Activated CD4-positive, alpha-beta T cell treated with anti-CD3 and anti-CD28 coated beads, Interleukin-2, amount 10 ng/mL, durations not matched to agents 24 days and 14 days (primary cell): ENCODE measurements at places on chromosomes 7 and 10. TPM values are rescaled to one million over a fixed set of nuclear protein-coding genes. Genes with fewer than 3 reads are reported as not detected.

DNA sequence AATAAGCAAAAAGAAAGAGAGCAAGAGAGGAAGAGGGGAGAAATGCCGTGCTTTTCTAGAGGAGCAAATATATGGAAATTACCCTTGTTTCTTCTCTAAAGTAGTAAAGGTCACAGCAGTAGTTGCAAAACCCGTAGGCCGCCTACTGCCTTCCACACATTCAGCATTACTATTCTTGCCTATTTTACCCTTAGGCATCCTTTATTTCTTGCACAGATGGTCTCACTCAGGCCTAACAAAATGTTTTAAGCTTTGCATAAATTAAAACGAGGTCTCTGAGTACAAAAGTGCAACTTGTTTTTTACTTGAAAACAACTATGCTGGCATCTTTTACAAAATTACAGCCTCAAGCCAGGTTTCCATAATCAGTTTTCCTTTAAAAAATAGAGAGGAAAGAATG, 644.6 kb downstream of the AUTS2 start:
- DNase-seq: no peak

DNA sequence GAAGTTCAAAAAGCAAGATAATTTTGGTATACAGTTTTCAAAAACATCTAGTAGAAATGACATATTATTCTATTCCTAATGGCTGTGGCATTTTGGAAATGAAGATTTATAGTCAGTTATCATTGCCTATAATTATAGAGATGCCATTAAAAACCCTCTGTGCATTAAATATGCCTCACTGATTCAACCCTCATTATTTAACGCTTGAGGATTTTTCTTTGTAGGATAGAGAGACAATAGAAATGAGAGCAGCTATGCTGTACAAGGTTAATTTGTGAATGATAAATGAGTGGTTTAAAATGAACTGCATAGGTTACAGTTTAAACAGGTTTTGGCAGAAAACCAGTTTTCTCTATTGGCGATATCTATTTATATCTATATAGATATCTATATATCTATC, 32.2 kb upstream of the SEMA3A start:
- no peak for DNase-seq

DNA sequence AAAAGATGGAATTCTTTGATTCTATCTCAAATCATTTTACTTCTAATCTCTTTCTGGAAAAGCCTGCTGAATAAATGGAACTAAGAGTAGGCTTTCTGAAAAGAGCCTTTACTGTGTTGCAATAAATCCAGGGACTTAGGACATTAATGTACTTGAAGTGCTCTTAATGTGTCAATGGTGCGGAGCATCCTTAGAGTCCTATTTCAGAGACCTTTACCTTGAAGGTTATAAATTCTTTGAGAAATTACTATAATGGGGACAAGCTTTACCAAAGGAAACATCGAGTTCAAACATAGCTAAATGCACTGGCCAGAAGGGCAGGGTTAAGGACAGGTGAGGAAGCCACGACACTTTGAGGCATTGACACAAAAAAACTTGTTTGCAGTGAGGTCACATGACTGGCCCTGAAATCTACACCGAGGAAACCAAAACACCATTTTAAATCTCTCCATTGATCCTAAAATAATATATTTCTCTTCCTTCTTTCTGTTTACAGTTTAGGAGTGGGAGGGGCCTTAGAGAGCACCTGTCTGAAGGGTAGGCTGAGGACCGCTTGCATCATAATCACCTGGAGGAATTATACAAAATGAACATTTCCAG, 48.1 kb upstream of the EXOC6 start:
- DNase-seq: no peak

GRCh38 chr7:25970911-25971310, 181.1 kb upstream of the NFE2L3 start:
- no peak for DNase-seq

Gene PYROXD2
- total RNA-seq: 2.3 and 4.3 TPM in 2 replicates
